ENCODE measurements at places on chromosomes 5 and 9. TPM values are rescaled to one million over a fixed set of nuclear protein-coding genes. Genes with fewer than 3 reads are reported as not detected.

DNA sequence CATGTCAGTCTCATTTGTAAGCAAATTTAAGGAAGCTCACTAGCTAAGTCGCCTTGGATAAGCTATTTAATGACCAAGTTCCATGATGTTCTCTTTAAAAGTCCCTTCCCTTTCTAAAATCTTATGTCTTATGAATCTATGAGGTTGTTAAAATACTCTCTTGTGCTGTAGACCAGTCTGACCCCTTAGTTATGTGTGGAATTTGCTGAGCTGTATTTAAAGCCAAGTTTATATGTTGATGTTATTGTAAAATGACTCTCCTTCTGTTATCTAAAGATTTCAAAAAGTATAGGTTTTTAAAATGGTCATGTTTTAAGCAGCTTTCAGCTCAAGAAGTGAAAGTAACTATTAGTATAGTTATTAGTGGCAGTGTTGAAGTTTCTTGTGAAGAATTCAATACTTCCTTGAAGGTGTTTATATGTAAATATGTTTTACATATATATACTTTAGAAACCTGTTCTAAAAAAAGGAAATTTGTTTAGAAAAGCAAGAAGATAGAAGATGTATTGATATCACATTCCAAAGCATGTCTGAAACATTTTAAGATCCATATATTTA lies 92.2 kb downstream of the CDC42SE2 start:
- H3K36me3 ChIP-seq = no peaks in the 10 kb centered on the region
- H3K27me3 ChIP-seq = no peaks in the 10 kb centered on the region
- H3K27ac ChIP-seq = no peak overlapping the region

DNA sequence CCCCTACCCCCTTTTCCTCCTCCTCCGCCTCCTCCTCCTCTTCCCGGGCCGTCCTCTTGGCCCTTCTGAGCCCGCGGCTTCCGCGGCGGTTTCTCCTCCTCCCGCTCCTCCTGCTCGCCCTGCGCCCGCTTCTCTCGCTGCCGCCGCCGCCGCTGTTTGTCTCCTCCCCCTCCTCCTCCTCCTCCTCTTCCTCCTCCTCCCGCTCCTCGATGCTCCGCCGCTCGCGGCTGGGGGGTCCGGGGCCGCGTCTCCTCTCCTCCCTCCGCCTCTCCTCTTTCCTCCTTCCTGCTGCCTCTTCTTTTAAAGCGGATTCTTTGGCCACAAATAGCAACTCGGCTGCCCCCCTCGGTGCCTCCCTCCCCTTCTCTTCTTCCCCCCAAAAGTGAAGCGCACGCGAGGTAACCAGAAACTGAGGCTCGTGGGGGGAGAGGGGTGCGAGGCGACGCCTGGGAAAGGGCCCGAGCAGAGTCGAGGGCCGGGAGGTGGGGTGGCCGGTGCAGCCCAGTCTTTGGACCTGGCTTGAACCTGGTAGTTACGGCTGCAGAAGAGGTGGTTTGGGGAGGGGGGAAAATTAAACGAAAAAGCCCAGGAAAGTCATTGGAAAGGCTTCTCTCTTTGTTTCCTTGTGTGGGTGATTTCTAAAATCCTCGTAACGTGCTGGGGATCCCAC lies 1058.5 kb upstream of the DMAC1 start:
- DNase-seq = peak; percentile 96
- no peaks in the 10 kb centered on the region for H3K36me3 ChIP-seq
- peak overlapping the region; percentile 59 for H3K4me3 ChIP-seq
- peak overlapping the region; percentile 79 for H3K27ac ChIP-seq
- peaks cover 10% of the 10 kb centered on the region for H3K27me3 ChIP-seq

- H3K36me3 ChIP-seq = no peaks in the 10 kb centered on the region
- no peak overlapping the region for H3K4me3 ChIP-seq
- H3K4me1 ChIP-seq = peaks cover 26% of the 10 kb centered on the region
- DNase-seq = no peak
- peaks cover 24% of the 10 kb centered on the region for H3K27me3 ChIP-seq
- H3K27ac ChIP-seq = no peak overlapping the region
Measured at GRCh38 chr9:134943836-134944235, 26.1 kb upstream of the FCN1 start.

Gene NRG2
- total RNA-seq = 2.0 TPM

Gene FBXW5
- total RNA-seq = 49.7 TPM

All from muscle of leg (tissue), 16 donors.